OCI-LY7 (cell line): ENCODE measurements at places on chromosomes 6 and 20.

- DNase-seq: no peak
These were observed 39.4 kb downstream of the PLCB4 start for GRCh38 chr20:9108260-9108659.

- no peak for DNase-seq
These were observed 17.4 kb downstream of the PIGT start for GRCh38 chr20:45433316-45433715.

- DNase-seq: no peak
These were observed 313.8 kb downstream of the COL12A1 start for GRCh38 chr6:74892091-74892490.

DNA sequence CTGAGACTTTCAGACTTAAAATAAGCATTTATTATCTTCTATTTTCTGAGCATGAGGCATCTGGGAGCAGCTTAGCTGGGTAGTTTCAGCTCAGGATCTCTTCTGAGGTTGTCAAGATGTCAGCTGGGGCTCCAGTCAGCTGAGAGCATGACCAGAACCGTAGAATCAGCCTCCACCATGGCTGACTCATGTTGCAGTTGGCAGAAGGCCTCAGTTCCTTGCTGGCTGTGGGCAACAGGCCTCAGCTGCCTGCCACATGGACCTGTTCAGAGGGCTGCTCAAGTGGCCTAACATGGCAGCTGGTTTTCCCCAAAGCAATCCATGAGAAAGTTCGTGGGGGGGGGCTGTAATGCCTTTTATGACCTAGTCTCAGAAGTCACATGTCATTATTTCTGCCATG lies 142.3 kb downstream of the LY86 start:
- DNase-seq: no peak

DNA sequence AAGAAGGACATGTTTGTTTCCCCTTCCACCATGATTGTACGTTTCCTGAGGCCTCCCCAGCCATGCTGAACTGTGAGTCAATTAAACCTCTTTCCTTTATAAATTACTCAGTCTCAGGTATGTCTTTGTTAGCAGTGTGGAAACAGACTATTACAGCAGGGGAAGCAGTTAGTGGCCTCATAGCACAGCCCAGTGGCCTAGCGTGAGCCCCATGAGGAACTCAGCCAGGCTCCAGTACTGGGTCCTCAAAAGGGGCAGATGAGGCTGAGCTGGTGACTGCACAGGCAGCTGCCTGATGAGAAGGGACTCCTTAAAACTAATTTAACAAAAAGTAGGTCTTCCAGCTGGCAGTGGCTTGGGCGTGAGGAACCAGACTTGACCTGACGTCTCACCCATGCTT lies 399.9 kb downstream of the CDH26 start:
- no peak for DNase-seq

- no peak for DNase-seq
These were observed 81.0 kb downstream of the AKAP7 start for GRCh38 chr6:131216246-131216645.

GRCh38 chr6:25377664-25378063 lies 98.5 kb downstream of the CARMIL1 start:
- peak; percentile 92 for DNase-seq

DNA sequence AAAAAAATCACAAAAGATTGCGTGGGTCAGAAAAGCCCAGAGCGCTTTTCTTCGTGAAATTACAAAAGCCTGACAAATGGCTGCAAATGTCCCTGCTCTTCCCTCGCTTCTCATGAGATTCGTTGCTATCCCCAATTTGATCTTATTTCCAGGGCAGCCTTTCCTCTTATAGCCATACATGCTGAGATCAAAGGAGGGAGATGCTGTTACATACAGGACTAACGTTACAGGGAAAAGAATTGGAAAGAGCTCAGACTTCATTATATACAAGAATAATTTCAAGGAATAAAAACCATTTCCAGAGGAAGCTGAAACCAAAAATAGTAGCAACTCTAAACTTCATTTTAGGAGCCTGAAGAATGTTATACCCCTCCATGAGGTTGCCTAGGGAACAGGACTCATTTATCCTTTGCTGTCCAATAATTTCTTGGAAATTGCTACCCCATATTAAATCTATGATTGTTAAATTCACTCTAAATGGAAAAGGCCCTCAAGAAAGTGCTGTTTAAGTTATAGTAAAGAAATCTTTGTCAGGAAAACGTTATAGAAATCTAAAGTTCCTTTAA lies 81.0 kb downstream of the METTL24 start:
- no peak for DNase-seq
